ENCODE measurements at places on chromosomes 3 and 15. TPM values are rescaled to one million over a fixed set of nuclear protein-coding genes. Genes with fewer than 3 reads are reported as not detected.

DNA sequence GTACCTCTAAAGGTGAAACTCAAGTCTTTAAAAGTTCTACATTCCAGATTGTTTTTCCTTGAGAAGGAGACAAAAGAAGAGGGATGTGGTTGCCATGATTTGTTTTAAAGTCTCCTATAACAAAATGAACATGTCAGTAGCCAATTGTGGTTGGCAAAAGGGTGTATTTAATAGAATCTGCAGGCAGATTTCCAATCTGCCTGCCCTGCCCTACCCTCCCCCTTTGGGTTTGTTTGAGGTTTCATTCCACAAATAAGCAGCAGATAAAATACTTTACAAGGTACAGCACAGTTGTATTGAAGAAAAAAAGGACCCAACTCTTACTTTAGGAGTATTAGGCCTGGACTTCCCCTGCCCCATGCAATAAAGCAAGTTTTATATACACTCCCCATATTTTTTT is 59.5 kb downstream of the MLH1 start:
- H3K36me3 ChIP-seq: peaks cover 16% of the 10 kb centered on the region
- H3K4me1 ChIP-seq: no peaks in the 10 kb centered on the region
- DNase-seq: no peak
- no peaks in the 10 kb centered on the region for H3K27me3 ChIP-seq
- no peak overlapping the region for H3K4me3 ChIP-seq
- no peak overlapping the region for H3K27ac ChIP-seq

DNA sequence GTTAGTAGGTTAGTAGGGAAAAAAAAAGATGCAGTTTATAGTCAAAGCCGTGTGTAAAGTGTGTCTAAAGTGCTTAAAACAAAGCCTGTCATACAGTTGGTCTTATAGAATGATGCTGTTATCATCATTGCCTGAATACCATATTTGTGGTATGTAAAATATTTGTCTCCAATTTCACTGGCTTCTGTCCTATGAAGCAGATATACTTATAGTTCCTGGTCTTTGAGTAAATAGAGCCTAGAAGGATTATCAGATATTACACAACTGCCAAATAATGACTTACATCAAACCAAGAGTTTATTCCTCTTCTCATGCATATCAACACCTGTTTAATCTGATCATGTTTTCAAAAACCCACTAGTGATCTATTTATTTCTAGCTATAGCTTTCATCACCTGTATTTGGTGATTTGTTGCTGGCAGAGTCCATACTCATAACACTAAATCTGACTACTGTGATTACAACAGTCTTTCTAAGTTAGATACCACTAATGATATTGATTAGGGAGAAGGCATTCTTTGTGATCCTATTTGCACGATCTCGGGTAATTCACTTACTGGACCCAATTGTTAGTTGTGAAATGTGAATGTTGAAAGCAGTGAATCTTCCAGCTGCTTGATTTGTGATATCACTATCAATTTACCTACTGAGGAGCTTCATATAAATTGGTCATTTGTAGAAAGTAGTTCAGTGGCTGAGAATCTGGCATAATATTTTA is 413.7 kb downstream of the LPP start:
- no peak overlapping the region for H3K4me3 ChIP-seq
- no peak for DNase-seq
- no peaks in the 10 kb centered on the region for H3K4me1 ChIP-seq
- H3K27me3 ChIP-seq: peaks cover 2% of the 10 kb centered on the region

DNA sequence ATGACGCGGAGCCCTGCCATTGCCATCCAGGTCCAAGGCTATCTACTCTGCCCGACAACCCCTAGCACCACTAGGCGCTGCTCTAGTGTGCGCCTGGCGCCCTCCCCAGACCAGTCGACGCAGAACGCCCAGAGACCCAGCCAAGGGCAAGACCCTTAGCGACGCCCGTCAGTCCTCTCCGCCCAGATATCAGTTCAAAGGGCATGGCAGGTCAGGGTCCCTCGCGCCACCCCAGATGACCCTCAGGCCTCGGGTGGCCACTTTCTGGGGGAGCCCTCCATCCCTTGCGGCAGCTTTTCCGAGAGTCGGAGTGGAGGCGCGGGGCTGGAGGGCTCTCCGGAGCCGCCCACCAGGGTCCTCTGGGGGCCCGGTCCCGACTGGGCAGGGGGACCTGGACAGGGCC is 371 bp upstream of the CLSTN2 start:
- H3K4me3 ChIP-seq: no peak overlapping the region
- no peaks in the 10 kb centered on the region for H3K4me1 ChIP-seq
- no peak overlapping the region for H3K27ac ChIP-seq

DNA sequence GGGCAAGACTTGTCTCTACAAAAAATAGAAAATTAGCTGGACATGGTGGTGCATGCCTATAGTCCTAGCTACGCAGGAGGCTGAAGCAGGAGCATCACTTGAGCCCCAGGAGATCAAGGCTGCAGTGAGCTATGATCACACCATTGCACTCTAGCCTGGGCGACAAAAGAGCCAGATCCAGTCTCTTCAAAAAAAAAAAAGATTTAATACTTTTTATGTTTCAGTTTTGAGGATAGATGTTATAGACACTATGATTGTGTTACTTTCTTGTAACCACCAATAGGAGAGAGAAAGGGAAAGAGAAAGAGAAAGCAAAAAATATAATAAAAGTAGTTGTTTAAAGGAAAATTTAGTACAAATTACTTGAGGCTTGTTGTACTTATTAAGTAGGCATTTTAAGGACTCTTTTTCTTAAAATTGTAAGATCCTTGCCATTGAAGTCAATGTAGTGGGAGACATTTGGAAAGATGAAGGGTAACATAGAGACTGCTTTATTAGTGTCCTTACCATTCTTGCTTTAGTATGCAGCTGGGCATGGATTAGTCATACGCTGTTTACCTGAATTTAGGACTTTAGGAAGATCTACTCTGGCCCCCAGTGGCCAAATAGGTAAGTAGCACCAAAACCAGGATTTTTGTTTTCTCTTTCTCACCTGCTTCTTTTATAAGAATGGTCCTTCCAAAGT is 35.1 kb upstream of the ZDHHC23 start:
- no peaks in the 10 kb centered on the region for H3K4me1 ChIP-seq
- H3K27me3 ChIP-seq: no peaks in the 10 kb centered on the region
- no peak overlapping the region for H3K27ac ChIP-seq
- H3K36me3 ChIP-seq: no peaks in the 10 kb centered on the region

TMEM108 gene
- total RNA-seq: not detected

SI gene
- total RNA-seq: not detected
